ENCODE measurements at places on chromosomes 6 and 20. TPM values are rescaled to one million over a fixed set of nuclear protein-coding genes. Genes with fewer than 3 reads are reported as not detected.

GRCh38 chr20:17651129-17651759, 30.8 kb downstream of the RRBP1 start:
- DNase-seq: no peak

GRCh38 chr6:5058254-5058653, 26.9 kb upstream of the PPP1R3G start:
- no peak for DNase-seq

- no peak for DNase-seq
Measured at GRCh38 chr6:38118791-38119365, 299.4 kb downstream of the ZFAND3 start.

GRCh38 chr6:82904257-82904656, 161.4 kb downstream of the UBE3D start:
- no peak for DNase-seq

CLVS2 gene
- 1.3 TPM for total RNA-seq

ZNF318 gene
- total RNA-seq: 26.6 TPM

FAM217A gene
- not detected for total RNA-seq
